ENCODE measurements at places on chromosomes 7 and 10.

- no peak for DNase-seq
Observed at GRCh38 chr7:63117-63480, 129.3 kb upstream of the FAM20C start.

GRCh38 chr10:98217801-98218200, 50.2 kb downstream of the LOXL4 start:
- DNase-seq, result no peak

- no peak for DNase-seq
Observed at GRCh38 chr7:12281038-12281437, 69.9 kb downstream of the TMEM106B start.

GRCh38 chr7:786472-787255, 45.6 kb upstream of the SUN1 start:
- DNase-seq, result no peak

- DNase-seq, result no peak
Observed at GRCh38 chr10:44970812-44971395, 7.7 kb downstream of the DEPP1 start.

- no peak for DNase-seq
Observed at GRCh38 chr10:126387041-126387921, 996 bp downstream of the ADAM12 start.

DNA sequence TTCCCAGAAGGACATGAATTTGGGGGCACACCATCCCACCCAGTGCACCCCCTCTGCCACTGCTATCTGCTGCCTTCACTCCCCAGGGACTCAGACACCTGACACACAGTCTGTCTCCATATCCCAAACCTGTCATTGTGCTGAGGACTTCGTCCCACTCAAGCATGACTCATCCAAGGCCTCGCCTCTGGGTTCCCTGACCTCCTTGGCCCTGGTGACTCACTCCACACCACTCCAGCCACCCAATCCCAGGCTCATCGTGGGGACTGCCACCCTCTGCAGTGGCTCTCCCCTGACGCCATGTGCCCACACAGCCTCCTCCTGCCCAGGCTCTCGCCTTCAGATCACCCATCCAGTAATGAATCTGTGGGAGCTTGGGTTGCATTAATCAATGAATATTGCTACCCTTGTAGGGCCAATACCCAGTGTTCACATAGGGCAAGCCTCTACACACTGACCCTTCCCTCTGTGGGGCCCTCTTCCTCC, 6.6 kb upstream of the INSIG1 start:
- no peak for DNase-seq

DNA sequence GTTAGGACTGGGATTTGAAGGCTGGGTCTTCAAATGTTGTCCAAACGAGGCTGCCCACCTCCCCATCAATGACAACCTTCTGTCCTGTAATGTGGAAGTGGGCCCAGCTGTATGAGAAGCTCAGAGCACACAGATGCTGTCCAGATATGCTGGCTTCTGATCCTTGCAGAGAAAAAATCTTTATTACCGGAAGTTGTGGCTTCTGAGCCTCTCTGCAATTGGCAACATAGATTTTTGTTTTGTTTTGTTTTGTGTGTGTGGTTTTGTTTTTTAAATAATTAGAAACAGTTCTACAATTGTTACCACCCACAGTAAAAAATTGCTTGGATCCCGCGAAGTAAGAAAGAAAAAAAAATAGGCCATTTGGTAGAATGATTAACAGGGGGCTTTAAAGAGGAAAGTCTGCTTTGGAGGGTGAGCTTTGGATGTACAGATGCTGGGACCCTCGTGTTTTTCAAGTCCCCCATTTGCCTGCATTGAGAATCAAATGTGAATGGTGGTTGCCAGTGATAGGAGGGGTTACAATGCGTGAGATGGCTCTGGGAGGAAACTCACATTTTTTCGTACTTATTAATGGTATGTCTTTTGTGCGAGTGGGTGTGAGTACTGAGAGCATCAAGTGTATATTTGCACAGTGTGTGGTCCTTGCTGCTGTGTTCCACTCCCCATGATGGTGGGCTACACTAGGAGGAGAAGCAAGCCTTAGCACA, 153.2 kb downstream of the TCF7L2 start:
- no peak for DNase-seq

DNA sequence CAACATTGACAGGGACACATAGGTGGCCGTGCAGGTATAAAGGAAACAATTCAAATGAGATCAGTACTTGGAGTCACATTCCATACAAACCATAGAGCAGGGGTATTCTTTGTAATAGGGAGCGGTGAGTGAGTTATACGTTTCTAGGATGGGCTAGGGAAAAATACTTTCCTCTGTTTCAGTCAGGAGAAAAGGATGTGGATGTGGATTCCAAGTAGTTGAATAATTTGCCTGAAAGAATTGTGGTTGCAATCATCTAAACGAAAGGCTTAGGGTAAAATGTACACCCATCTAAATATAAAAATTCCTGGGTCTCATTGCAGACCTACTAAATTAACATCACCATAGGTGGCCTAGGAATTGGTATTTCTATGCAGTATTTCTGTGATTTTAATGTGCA, 270.7 kb upstream of the IGFBP3 start:
- no peak for DNase-seq

- DNase-seq, result no peak
Observed at GRCh38 chr10:33749790-33750189, 415.3 kb upstream of the NRP1 start.

DNA sequence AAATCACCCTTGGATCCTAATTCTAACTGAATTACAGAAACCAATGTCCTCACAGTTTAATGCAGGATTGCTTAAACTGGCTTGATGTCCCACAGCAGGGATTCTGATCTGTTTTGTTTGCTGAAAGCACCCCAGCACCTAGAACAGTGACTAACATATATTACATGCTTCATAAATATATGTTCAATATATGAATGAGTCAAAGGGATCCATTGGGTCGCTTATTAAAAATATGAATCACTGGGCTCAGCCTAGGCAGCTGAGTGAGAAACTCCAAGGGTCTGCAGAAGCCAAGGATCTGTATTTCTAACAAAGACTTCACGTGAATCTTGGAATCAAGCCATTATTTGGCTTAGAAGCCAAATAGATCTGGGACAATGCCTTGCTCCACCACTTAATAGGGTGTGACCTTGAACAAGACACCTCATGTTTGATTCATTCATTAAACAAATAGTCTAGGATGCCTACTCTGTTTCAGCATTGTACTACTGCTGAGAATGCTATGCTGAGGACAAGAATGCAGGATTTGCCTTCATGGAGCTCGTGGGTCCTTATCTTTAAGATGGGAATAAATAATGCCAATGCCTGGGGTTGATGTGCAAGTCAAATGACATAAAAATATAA, 103.4 kb upstream of the DLX6 start:
- no peak for DNase-seq

GRCh38 chr10:130140425-130140824, 4.2 kb downstream of the GLRX3 start:
- DNase-seq, result no peak

DNA sequence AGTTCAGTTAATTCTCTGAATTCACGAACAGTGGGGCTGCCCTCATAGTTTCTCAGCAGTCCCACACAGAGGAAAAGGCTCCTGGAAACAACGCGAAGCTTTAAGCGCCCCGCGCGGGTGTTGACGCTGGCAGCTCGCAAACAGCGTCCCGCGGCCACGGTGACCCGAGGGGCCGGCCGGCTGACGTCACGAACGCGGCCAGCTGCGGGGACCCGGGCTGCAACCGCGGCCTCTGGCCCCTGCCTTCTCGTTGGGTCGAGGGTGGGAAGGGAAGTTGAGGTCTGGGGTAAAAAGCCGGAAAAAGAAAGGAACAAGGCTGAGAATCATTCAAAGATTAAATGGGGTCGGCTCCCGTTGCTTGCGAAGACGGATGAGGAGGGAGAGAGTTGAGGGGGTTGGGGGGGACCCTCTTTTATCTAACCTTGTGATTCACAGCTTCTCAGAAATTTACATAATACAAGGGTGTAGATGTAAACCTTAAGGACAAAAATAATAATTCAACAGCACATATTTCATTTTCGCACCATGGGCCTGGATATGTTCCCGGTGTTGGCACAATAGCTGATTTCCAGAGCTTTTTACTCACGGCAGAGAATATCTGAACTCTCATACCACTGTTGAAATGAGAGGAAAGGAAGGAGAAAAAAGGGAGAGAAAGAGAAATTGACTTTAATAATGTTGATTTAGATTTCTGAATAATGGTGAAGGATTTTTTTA, 7.3 kb upstream of the FEZF1 start:
- DNase-seq, result no peak

GRCh38 chr7:129041142-129042085, 13.5 kb downstream of the TNPO3 start:
- DNase-seq, result no peak

DNA sequence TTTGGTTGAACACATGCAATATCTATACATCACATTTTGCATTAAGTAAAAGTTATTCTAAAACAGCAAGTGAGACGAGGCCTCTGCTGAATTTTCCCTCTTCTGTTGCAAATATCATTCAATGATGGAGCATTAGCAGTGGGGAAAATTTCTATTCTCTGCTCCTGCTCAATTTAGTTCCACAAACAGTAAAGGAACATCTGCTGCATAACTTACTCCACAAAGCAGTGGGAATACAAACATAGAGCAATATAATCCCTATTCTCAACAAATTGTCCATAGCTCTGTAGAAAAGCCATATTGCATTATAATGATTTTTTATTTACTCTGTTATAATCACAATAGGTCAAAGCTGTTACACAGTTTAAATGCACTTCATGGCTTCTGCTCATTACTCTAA, 5.9 kb downstream of the AGR3 start:
- DNase-seq, result no peak

- DNase-seq, result no peak
Observed at GRCh38 chr10:106708506-106708905, 456.0 kb downstream of the SORCS1 start.

GRCh38 chr7:49397750-49398149, 375.7 kb upstream of the VWC2 start:
- no peak for DNase-seq

DNA sequence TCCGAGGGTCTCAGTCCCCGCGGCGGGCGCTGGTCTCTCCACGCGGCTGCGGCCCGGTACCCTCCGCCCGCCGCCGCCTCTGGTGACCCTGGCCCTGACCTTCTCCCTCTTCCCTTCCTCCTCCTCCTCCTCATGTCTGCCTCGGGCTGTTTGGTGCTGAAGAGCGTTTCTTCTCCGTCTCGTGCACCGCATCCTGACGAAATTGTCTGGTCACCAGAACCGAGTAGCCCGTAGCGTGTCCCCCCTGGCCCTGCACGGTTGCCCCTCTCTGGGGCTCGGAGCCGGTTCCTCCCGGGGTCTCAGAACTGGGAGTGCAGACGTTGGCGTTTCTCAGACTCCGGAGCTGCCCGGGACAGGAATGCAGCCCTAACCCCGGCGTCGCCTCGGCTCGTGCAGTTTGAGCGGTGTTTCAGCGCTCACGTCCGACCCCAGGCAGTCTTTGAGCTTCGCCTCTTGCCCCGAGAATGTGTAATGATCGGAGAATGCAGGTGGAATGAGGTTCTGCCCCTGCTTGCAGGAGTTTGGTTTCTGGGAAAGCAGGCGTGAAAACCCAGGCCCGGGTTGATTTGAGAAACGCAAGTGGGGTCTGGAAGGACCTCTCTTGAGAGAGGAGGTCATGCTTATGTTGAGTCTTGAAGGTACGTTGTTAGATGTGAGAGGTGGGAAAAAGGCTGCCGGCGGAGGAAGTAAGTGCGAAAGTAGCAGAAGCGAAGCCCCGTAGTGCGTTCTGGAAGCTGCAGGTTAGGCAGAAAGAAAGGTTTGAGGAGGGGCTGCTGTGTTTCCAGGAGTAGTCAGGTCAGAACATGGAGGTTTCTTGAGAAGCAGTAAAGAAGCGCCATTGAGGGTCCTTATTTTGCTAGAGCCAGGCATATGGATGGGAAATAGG, 743 bp downstream of the RBM17 start:
- DNase-seq, result no peak
